AG04450 (cell line): ENCODE measurements at places on chromosomes 16 and 17.

- DNase-seq, result no peak
These were observed 22.7 kb downstream of the NXN start for GRCh38 chr17:956905-957304.

DNA sequence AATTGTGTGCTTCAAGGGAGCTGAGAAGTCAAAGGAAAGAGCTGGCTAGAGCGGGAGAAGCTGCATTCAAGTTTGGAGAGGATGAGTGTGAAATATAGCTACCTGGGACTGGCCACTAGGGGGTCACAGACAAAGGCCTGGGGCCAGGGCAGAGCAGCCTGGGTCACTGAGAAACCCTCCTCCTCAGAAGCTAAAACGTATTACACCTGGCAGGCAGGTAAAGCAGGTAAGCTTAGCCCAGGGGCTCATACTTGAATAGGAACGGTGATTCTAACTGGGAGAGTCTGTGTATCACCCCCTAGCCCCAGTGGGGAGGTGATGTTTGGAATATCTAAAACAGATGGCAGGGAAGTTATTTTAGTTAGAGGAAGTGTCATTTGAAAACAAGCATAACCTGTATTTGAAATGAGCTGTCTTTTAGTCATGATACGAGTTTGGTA lies 6.8 kb downstream of the KRT37 start:
- DNase-seq, result no peak

- no peak for DNase-seq
These were observed 154.6 kb upstream of the CIBAR2 start for GRCh38 chr16:85266857-85267256.

GRCh38 chr16:22358000-22358399 lies 16.4 kb downstream of the CDR2 start:
- no peak for DNase-seq
